HL-60 (cell line): ENCODE measurements at places on chromosomes 3 and 15.

DNA sequence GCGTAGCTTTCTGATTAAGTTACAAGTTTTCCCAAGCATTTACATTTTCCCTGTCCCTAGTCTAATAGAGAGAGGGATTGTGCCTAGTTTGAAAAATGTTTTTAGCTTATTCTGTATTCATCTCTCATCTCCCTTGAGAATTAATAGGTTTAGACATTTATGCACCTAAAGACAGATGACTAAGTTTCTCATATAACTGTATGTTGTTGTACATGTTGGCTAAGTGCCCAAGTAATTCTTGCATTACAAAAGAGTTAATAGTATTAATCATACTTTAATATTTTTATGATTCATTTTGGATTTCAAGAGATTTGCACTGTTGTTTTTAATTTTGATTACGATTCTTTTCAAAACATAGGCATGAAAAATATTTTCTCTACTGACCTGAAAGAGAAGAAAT is 109.0 kb upstream of the TBL1XR1 start:
- no peak for DNase-seq

- no peak for DNase-seq
These were observed 110.5 kb upstream of the BFSP2 start for GRCh38 chr3:133289322-133289721.

GRCh38 chr3:151740581-151740980 is 6.9 kb downstream of the AADACL2 start:
- no peak for DNase-seq

DNA sequence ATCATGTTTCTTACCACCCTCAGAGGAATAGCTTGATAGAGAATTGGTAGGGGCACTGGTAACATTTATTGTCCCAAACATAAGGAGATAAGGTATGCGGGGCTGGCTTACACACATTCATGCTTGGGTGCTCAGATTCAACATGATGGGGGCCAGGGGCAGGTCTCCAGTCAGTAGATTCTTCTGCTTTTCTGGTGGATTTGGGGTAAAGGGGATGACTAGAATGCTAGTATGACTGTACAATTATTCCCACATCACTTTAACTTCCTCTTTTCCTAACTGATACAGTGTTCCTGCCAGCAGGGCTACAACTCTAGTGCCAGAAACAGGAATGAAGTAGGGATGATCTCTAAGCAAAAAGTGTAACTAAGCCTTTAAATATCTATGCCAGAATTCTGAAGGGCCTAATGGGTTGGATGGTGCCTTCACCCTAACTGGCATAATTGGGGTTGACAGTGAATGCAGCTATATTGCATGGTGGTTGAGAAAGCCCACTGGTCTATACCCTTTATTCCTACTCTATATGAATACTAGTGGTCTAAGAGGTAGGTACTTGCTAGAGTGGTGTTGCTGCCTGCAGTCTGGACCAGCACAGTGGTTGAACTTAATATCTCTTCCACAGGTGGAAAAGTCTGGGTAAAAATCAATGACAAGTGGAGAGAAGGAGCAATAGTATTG is 117.4 kb downstream of the IL12A start:
- peak; percentile 26 for DNase-seq

- no peak for DNase-seq
These were observed 29.8 kb upstream of the EPHB3 start for GRCh38 chr3:184531626-184532280.

- no peak for DNase-seq
These were observed 152.8 kb downstream of the CHDH start for GRCh38 chr3:53693451-53693850.

DNA sequence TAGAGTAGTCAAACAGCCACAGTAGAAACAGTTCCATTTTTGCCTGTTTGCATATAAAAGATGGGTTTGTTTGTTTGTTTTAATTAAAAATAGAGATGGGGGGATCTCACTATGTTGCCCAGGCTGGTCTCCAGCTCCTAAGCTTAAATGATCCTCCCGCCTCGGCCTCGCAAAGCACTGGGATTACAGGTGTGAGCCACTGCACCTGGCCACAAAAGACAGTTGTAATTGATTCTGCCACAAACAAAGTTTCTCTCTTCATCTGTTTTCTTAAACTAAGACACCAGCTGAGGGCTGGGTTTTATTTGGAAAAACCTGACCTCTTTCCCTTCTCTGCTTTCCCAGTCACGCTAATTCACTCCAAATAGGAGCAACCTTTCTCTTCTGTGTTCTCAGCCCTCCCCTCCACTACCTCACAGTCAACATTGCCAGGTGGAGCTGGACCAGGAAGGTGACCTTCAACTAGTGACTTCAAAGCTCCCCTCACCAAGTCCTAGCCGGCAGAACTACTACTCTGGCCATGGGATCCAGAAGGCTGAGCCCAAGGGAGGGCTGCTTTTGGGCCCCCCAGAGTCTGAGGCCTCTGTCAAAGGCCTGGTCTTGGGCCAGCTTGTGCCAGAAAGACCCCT is 1.5 kb upstream of the IDH2 start:
- DNase-seq: no peak

GRCh38 chr3:163548015-163548414 is 1530.3 kb downstream of the SI start:
- no peak for DNase-seq
